ENCODE measurements at places on chromosomes 5 and 9.

GRCh38 chr5:1641560-1642166 lies 117.9 kb upstream of the LPCAT1 start:
- ATAC-seq = peak; percentile 88

DNA sequence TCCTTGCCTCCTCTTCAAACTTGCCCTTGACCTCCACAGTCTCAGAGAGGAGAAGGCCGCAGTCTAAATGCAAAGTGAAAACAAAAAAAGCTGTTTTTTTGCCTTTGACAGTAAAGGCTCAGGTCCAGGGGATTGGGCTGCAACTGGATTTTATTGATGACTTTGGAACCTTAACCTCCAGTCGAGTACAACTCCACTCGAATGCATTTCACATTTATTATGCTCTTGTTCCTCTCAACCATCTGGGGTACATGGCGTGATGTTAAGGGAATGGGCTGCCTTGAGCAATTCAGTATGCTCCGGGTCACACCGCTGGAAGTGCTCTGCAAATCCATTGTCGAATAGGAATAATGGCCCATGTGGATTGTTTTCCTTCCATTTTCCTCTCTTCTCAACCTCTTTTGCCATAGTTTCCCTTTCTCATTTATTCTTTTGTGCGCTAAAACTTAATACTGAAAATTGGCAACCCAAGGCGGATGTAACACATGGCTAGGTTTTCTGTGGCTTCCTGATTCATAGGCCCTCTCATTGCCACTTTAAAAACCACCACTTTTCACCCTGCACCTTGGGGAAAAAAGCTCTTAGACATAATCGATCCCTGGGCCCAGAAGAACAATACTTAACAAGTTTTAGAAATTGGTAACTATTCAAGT lies 34.3 kb downstream of the ITK start:
- ATAC-seq = peak; percentile 23

GRCh38 chr5:1524799-1525623 lies 1.3 kb upstream of the LPCAT1 start:
- ATAC-seq = no peak

DNA sequence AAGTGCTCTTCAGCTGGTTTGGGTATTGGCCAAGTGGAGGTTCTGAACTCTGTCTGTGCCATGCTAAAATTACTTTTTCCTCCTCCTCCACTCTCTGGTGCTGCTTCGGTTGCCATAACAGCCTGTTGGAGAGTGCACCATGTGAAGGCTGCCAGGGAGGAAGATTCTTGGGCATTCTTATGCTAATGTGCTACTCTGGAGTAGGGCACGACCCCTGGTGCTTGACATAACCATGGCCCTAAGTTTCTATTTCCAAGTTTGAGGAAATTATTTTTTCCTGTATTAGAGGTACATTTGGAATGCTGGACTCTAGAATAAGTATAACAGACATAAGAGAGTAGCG lies 111.6 kb downstream of the ARHGAP26 start:
- ATAC-seq = no peak

- ATAC-seq = no peak
Observed at GRCh38 chr9:73031350-73031749, 78.5 kb upstream of the ALDH1A1 start.

GRCh38 chr9:37906312-37907239 lies 2.6 kb upstream of the SLC25A51 start:
- no peak for ATAC-seq

- no peak for ATAC-seq
Observed at GRCh38 chr5:129019401-129019908, 54.2 kb downstream of the SLC27A6 start.

DNA sequence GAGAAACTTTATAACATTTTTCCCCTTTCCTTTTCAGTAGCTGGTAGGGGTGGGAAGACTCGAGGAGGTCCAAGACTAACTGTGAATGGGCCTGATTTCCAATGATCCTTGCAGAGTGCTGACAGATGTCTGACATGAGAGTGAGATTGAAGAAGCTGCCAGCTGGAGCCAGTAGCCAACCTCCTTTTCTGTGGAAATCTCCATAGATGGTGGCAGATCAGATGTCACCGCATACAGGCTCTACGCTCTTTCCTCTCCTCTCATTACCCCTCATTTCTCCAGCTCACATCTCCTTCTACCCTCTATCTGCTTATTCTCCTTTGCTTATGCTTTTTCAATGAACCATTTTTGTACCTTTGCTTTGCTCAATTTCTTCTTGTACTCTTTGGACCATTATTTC lies 395.2 kb upstream of the TNC start:
- no peak for ATAC-seq

DNA sequence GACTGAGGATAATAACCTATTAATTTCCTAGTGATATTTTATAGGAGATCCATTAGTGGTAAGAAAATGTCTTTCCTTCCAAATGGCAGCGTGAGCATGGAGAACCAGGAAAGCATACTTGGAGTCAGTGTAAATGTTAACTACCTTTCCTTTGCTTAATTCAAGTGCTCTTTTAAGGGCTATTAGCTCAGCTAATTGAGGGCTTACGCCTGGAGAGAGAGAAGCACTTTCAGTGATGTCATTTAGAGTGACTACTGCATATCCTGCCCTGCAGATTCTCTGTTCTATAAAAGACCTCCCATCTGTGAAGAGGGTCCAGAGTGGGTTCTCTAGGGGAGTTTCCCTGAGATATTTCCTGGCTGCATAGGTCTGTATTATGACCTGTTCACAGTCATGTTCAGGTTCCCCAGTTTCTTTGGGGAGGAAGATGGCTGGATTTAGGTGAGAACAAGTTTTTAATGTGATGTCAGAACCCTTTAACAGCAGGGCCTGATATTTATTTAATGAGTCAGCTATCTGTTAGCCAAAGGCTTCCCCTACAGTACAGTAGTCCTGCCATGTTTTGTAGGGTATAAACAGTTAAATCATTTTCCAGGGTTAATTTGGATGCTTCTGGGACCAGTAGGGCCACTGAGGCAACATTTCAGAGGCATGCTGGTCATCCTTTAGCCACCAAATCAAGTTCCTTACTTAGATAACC lies 89.6 kb downstream of the TRIM36 start:
- ATAC-seq = no peak

GRCh38 chr9:131299961-131300347 lies 10.4 kb downstream of the PLPP7 start:
- ATAC-seq = no peak

GRCh38 chr9:78397454-78397853 lies 100.5 kb downstream of the PSAT1 start:
- ATAC-seq = no peak

DNA sequence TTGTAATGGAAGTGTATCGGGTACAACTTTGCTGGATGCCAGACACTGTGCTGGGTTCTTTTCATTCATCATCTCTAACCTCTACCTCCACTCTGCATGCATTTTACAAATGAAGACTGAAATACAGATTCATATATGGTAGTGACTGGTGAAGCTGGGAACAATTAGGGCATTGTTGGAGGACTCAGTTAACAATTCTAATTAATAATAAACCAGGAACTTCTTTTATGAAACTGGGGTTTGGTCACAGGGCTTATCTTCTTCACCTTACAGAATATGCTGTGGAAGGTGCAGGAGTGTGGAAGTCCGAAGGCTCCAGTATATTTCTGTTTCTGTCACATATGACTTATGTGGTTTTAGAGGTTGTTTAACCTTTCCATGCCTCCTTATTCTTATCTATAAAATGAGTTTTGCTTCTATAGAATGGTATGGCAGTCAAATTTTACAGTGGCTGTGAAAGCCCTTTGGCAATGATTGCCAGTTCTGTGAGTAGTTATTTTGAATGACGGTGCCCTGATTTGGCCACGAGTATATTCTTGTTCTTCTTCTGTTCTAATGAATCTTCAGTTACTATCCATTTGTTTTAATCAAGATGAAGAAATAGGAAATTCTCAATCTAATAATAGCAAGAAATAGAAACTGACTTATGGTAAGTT lies 284.7 kb downstream of the GABRB2 start:
- no peak for ATAC-seq

GRCh38 chr5:146043722-146044121 lies 61.7 kb downstream of the PLAC8L1 start:
- ATAC-seq = no peak

DNA sequence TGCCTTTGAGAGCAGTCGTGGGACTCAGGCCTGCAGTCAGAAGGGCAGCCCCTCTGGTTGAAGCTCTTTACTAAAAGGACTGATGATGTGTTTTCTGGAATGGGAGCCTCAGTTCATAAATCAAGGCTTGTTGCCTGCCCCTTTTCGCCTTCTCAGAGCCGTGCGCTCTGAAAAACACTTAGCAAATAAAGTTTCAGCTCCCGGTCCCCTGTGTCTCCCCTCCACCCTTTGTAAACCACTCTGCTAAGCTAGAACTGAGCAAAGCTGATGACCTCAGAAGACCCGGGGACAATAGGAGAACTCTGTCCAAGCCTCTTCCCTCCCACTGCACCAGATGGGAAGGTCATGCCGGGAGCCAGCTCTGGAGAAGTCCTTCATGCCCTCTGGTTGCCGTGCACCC lies 39.3 kb upstream of the ADRA1B start:
- ATAC-seq = no peak

DNA sequence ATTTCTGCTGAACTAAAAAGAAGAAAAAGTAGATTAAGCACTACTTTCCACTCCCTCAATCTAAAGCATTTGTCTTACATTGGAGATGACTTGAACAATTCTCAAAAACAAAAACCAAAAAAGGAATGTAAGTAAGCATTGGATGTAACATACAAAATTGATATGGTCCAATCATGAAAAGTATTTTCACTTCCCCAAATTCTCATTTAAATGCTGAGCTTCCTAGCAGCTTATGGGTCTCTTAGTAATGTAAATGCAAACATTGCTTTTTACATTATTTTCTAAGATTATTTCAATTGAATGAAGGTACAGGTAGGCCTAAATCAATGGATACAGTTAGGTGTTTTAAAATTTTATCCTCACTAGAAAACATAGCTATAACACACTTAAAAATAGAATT lies 20.0 kb downstream of the ANKH start:
- no peak for ATAC-seq

DNA sequence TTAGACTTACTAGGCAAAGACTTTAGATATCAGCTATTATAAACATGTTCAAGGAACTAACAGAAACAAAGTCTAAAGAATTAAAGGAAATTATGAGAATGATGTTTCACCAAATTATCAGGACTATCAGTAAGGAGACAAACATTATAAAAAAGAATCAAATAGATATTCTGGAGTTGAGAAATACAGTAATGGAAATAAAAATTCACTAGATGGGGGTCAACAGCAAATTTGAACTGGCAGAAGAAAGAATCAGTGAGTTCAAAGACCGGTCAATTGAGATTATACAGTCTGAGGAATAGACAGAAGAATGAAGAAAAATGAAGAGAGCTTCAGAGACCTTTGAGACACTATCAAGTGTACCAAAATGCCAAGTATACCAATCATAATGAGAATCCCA lies 9.6 kb upstream of the IL13 start:
- no peak for ATAC-seq

DNA sequence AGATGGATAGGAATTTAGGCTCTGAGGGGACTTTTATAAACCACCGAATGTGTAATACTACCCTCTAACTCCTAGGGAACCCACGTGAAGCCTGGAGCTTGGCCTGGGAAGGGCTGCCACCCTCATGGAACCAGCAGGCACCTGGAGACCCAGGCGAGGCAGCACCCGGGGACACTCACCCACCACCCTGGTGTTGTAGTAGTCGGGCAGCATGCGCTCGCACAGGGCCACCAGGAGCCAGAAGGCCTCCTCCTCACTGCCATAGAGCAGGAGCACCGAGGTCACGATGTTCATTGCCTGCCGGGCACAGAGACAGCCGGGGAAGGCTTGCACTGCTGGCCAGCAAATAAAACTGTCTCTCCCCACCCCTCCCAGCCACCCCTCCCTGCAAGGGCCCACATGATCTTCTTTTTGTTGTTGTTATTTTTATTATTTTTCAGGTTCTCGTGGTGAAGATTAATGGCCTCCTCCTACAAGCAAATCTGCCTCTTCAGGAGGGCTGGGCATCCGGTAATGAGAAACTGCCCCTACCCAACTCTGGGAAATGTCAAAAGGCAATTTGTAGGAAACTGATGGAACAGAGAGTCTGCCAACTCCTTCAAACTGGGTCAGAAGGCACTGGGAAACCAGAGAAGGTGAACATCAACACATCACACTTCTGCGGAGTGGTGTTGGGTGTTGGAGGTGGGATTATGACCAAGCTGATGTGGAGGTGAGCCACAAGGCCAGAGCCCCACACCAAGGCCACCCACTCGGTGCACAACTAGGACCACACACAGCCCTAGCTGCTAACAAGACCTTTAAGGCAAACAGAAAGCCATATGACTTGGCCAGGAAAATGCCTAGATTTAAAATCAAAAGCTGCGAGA lies 17.4 kb upstream of the MRNIP start:
- no peak for ATAC-seq

DNA sequence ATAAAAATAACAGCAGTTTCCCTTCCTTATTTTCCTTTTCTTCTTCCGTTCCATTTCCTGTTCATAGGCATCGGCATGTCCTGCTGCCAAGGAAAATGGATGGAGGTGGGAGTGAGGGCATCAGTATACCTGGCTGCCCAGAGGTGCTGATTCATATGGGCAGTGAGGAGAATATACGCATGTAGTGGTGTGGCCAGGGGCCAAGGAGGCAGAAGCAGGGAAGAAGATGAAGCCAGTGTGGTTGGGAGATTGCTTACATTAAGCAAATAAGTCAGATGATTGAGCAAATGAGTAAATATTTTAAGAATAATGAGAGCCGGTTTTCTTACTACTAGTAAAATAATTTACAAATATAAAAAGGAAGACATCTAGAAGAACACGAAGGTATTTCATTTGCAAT lies 344.9 kb upstream of the PAPPA start:
- ATAC-seq = no peak

GRCh38 chr5:13785781-13786415 lies 158.6 kb downstream of the DNAH5 start:
- no peak for ATAC-seq

GRCh38 chr9:79700607-79701360 lies 129.0 kb downstream of the TLE4 start:
- no peak for ATAC-seq

GRCh38 chr9:110872920-110873319 lies 165.3 kb downstream of the LPAR1 start:
- no peak for ATAC-seq

- no peak for ATAC-seq
Observed at GRCh38 chr5:135154197-135154596, 120.2 kb upstream of the PITX1 start.

DNA sequence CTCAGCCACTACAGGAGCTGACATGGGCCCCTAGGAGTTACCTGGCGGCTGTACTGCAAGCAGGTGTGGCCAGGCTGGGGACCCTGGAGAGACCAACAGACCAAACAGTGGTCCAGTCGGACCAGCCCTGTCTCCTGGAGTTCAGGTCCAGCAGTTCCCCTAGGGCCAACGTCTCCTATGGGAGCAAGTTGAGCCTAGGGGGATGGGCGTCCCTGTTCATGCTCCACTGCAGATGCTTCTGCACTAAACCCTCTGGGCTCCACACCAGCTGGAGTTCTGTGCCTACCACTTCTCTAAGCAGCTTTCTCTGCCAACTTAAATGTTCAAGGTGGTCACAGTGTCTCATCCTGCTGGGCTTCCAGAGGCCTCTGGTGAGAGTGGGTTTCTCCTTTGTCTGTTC lies 20.6 kb upstream of the OMD start:
- no peak for ATAC-seq

- no peak for ATAC-seq
Observed at GRCh38 chr9:34419716-34420504, 38.5 kb downstream of the FAM219A start.
